ENCODE measurements at places on chromosomes 3 and 15.

- no peak for DNase-seq
Observed at GRCh38 chr3:40780291-40780924, 255.6 kb downstream of the ZNF621 start.

DNA sequence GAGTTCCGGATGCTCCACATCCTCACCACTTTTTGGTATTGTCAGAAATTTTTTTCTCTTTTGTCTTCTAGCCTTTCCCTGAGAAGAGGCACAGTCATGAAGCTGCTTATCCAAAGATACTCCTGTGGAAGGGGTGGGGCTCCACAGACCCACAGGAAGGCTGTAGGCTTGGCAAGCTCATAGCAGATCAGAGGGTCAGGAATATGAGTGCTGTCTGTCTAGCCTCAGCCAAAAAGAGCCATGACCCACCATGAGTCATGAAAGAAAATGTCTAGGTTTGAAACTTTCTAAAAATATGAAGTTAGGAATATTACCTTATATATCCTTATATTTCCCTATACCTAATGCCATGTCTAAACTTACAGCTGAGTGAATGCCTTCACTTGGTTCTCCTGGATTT is 118.2 kb upstream of the THBS1 start:
- no peak for DNase-seq

- DNase-seq, result no peak
Observed at GRCh38 chr15:93070132-93070531, 18.9 kb downstream of the RGMA start.

GRCh38 chr15:81312790-81313543 is 11.0 kb downstream of the STARD5 start:
- DNase-seq, result no peak

GRCh38 chr15:28153492-28154119 is 54.5 kb upstream of the OCA2 start:
- DNase-seq, result no peak

- DNase-seq, result no peak
Observed at GRCh38 chr3:4719046-4719501, 225.9 kb downstream of the ITPR1 start.

DNA sequence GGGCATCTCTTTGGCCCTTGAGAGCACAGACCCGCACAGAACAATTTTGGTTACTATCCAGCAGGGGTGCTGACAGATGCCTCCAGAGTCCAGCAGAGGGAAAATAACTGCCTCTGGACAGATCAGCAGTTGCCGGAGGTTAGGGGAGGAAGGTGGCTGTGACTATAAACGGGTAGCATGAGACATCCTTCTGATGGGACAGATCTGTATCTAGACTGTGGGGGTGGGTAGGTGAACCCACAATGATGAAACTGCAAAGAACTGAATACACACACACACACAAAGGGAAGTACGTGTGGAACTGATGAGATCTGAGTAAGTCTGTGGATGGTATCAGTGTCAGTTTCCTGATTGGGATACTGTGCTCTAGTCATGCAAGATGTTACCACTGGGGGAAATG is 21.2 kb downstream of the ADAMTS7 start:
- DNase-seq, result no peak

- DNase-seq, result no peak
Observed at GRCh38 chr3:54536450-54536849, 391.4 kb downstream of the LRTM1 start.

GRCh38 chr3:140468407-140468806 is 209.5 kb upstream of the TRIM42 start:
- DNase-seq, result no peak

DNA sequence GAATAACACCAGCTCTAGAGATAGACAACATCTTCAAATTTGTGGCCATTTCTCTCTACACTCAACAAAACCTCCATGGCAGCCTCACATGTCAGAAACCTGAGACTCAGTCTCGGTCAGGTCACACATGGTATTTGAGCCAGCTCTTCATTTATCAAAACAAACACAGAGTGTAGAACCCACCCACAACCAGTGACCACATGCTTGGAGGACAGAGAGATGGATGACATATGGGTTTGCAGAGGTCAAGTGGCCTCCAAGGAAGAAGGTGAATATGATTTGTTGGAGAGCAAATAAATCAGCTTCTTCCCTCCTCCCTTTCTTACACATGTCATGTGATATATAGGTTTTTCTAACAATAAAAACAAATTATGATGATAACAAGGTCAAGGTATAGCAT is 278.1 kb upstream of the LRTM1 start:
- DNase-seq, result peak; percentile 17

DNA sequence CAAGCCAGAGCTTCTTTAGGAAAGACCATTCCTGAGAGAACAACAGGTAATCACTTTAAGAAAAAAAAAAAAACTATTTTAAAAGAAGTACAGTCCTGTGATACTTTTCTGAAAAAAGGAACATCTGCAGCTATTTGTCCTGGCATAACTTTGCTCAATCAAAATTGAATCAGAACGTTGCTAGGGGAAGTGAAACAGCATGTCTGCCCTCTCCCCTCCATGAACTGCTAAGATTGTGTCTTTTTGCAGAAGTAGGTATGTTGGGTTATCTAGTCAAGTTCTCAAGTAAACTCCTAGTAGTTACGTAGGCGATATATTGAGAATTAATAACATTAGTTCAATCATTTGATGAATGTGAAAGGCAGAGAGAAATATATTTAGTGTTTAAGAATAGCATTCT is 1013.3 kb downstream of the TUSC7 start:
- no peak for DNase-seq

DNA sequence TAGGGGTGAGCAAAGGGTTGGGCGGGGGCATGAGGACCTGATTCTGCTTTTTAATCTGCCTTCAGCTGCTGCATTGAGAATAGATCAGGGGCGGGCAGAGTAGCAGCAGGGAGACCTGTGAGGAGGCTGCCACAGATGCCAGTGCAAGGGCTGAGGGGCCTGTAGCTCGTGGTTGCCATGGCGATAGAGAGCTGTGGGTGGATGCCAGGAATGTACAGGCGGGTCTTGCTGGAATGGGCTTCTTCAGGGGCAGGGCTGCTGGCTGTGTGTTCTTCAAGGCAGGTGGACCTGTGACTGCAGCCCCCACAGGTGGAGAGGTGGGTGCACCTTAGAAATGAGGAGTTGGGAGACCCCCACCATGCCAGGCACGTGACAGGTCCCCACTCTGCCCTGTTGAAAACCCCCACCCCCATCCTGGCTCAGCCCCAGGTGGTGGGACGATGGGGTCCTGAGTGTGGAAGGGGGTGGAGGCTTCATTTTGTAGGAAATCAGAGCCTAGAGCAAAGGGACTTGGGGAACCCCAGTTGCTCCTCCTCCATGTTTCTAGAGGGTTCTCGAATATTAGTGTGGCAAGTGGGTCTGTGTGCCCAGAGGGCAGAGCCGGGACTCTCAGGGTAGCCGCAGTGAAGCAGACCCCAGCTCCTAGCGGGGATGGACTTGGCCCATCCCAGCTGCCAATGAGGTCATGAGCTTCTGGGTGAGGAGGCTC is 38.3 kb downstream of the SLC6A6 start:
- no peak for DNase-seq

DNA sequence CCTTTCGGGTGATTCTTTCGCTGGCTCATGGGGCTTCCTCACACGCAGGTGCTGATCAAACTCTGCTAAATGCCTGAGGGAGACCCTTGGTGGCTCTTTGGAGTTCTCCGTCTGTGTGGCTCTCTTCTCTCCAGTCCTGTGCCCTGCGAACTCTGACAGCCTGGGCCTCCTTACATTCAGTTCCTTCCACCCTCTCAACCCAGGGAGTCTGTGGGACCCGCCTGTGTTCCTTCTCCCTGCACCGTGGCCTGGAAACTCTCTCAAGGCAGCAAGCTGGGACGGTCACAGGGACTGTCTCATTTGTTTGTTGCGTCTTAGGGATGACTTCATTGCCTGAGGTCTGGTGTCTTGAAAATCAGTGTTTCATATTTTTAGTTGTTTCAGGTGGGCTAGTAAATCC is 37.0 kb upstream of the CORO2B start:
- no peak for DNase-seq

GRCh38 chr3:71495708-71496472 is 87.6 kb downstream of the FOXP1 start:
- DNase-seq, result no peak

DNA sequence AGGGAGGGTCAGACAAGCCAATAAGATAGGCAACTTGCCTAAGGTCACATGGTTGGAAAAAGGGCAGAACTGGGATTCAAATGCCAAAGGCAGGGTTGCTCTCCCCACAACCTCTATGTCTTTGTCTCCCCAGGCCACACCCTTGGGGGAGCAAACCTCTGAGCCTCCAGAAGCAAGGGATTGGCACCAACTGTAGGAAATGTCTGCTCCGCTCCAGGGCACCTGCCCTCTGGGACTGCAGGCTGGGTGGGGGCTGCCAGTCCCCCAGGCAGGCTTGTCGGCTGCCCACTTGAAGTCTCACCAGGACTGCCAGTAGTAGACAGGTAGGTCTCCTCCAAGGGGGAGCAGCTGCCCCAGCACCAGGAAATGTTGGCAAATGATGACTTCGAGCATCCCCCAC is 2.0 kb downstream of the FAM3D start:
- no peak for DNase-seq

DNA sequence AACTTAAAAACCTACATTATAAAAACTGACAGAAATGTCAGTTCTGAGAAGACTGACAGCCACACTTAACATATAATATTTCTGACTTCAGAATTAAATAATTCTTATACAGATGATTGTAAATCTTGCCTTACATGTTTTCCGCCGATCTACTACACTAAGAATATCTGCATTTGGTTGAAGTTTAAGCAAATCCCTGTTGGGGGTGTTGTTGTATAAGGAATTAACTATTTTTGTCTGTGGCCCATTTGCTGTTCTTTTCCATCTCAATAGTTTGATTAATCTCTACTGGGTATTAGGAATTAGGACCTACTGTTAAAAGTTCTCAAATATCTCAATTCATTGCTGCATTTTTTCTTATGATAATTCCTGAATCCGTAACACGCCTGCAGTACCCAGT is 838.3 kb upstream of the ROBO1 start:
- no peak for DNase-seq

DNA sequence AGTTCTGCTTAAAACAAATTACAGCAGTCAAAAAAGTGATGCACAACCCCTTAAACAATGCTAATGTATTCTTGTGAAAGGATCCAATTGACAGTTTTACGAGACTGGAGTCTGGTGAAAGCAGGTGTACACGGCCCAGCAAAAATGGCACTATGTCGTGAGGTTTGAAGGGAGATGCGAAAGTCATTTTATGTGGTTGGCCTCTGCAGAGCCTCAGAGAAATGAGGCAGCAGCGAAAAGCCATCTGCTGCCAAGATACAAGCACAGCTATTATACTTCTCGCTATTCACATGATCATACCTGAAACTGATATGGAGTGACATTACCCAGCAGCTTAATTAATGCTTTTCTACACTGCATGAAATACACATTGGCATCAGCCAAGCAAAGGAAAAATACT is 36.4 kb downstream of the MECOM start:
- DNase-seq, result no peak

GRCh38 chr3:185175370-185175987 is 22.6 kb upstream of the C3orf70 start:
- DNase-seq, result no peak

DNA sequence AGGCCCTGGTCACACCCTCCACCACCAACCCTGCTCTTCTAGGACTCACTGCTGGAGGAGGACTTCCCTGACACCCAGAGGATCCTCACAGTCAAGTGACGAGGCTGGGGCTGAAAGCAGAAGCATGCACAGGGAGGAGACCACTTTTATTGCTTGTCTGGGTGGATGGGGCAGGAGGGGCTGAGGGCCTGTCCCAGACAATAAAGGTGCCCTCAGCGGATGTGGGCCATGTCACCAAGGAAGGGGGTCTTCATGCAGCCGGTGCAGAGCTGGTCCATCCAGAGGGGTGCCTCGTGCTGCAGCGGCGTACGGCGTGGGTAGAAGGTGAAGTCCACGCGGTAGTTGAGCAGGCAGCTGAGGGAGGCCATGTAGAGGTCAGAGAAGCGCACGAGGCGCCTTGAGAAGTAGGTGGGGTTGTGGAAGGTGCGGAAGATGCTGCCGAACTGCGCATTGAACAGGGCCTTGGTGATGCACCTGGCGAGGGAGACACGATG is 9.4 kb downstream of the NT5DC2 start:
- no peak for DNase-seq

DNA sequence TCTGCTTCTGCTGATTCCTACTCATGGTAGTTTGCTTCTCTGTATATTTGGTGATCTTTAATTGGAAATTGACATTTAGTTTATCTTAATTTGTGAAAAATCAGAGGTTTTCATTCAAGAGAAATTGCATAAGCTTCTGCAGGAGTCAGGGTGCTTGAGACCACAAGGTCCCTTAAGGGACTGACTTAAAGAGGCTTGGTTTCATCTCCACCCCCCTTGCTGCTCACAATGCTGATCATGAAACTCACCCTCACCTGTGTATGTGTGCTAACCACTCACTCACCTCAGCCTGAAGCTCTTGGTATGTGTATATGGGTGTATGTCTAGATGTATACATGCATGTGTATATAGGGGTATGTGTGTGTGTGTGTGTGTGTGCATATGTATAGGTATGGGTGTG is 11.4 kb downstream of the PGPEP1L start:
- no peak for DNase-seq

DNA sequence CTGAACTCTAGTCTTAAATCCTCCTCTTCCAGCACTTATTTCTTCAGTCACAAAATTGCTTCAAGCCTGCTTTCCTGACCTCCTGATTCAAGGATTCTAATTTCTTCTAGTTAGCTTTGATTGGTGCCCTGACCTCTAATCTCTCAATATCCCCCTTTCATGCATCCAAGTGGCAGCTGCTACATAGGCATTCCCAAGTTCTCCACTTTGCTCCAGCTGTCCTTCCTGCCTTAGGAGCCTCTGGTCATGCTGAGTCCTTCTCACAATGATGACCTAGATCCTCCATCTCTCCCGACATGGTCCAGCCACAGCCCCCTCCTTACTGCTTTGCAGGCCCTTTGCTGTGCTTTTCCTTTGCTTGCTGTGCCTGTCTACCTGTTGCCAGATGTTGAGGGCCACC is 347.8 kb upstream of the C2CD4B start:
- DNase-seq, result no peak
